ENCODE measurements at places on chromosomes 12 and 14.

DNA sequence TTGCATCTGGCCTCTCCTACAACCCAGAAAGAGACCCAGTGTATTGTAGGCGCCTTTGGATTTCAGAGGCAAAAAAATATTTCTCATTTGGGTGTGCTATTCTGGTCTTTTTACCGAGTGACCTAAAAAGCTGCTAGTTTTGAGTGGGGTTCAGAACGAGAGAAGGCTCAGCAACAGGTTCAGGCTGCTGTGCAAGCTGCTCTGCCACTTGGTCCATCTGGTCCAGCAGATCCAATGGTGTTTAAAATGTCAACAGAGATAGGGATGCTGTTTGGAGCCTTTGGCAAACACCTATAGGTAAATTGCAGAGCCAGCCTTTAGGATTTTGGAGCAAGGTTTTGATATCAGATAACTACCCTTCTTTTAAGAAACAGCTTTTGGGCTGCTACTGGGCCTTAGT lies 25.3 kb upstream of the DYRK2 start:
- DNase-seq: no peak

DNA sequence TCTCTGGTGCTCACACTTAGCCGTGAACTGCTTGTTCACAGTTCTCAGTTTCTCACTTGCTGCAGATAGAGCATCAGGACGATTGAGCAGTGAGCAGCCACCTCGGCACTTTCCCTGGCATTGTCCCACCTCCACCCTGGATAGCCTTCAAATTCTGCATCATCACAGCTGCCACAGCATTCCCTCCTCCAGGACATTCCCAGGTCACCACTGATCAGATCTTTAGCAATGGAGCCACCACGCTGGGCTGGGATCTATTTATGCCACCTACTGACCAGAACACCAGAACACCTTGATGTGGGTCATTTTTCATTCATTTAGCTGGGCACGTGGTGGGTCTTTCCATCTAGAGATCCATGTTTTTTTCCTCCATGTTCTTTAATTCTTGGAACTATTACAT lies 23.6 kb downstream of the ACADS start:
- DNase-seq: no peak

DNA sequence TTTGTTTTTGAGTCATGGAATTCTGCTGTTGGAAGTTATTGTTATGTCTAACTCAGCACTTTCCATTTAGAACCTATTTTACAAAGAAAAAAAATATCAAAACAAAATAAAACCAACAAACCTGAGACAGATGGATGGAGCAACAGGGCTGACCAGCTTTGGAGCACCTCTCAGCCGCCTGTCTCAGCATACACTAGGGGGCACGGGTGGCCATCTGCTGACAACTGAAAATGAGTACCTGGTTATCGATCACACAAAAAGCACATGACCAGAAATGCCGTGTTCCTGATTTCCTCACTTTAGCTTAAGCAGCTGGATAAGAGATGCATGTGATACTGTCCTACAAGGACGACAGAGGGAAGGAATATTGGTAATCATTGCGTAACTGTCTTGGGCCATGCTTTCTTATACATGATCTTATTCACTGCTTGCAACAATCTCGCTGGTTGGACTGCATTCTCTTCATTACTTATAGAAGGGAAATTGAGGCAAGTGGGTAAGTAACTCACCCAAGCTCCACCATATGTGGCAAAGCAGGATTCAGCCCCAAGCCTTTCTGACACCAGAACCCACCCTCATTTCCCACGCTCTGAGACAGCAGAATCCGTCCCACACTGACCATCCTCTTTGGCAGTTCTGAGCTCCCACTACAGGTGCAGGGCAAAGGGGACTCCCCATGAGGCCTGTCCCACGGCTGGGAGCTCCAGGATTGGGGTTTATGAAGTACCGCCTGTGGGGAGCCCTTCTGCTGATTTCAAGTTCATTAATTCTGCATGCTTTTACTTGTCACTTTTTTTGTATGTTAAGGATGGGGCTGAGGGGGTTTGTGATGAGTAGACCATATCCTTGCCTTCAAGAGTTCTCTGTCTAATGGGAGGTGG lies 43.5 kb downstream of the C14orf132 start:
- DNase-seq: no peak

GRCh38 chr12:56728139-56728861 lies 3.2 kb upstream of the NACA start:
- DNase-seq: no peak

- DNase-seq: no peak
Observed at GRCh38 chr14:32494609-32495434, 165.7 kb downstream of the AKAP6 start.

GRCh38 chr14:55123101-55123500 lies 6.0 kb upstream of the LGALS3 start:
- DNase-seq: peak; percentile 56

DNA sequence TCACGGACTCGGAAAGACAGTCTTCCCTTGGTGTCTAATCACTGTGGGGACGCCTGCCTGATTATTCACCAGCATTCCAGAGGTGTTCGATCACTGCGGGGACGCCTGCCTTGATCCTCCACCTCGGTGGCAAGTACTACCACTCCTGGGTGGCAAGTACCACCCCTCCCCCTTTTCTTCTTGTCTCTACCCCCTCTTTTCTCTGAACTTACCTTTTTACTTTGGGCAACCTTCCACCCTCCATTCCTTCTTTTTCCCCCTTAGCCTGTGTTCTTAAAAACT lies 12.0 kb upstream of the LGMN start:
- no peak for DNase-seq

DNA sequence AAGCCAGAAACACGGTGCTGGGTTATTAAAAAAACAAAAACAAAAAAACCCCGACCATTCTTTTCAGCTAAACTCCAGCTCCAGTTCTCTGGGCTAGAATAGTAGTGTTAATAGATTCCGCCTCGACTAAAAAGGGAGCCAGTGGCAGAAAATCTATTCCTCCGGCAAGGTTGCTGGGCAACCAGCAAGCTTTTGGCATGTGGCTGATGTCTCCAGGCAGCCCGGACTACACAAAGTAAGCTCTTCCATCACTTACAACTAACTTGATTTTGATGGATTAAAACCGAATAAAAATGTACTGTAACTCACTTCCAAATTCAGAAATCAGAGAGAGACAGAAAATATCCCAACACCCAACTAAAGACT lies 126.4 kb upstream of the FOXN3 start:
- no peak for DNase-seq
